ENCODE measurements at places on chromosomes 2 and 18.

DNA sequence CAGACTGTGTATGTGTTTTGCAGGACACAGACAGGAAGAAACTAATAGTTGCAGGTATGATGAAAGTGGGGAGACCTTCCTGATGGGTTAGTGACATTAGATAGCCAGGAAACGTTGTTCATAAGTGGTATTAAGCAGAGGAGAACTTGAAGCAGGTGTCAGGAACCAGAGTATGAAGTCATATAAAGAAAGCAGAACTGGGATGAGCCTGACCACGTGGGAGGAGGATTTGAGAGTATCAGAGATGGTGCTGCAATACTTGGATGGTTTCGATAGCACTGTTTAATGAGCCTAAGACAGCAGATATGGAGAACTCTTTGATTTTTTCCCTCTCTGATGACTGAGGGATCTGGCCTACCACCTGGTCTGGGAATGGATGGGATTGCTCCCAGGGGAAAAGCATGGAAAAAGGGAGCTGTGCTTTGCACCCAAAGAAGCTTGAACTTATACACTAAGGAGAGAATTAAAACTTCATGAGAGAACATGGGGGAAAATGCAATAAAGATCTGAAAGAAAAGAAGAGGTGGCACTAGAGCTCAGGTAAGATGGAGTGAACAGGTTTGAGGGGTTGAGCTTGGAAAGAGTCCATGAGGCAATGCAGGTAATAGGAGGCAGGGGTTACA, 226.0 kb upstream of the LRRTM1 start:
- DNase-seq = no peak

DNA sequence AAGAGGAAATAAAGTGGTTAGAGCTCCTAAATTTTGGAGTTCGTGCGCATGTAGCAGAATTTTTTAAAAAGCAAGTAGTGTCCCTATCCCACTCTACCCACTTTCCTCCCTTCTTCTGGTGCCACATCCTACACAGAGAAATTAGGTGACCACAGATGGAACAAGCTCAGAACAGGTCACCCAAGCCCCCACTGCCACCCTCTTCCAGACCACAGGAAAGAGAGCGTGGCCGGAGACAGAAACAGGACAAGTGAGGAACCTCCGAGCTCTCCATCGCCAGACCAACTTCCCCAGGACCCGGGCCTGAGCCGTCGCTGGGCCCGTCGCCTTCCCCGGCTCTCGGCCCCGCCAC, 433 bp downstream of the NPC1 start:
- DNase-seq = no peak

DNA sequence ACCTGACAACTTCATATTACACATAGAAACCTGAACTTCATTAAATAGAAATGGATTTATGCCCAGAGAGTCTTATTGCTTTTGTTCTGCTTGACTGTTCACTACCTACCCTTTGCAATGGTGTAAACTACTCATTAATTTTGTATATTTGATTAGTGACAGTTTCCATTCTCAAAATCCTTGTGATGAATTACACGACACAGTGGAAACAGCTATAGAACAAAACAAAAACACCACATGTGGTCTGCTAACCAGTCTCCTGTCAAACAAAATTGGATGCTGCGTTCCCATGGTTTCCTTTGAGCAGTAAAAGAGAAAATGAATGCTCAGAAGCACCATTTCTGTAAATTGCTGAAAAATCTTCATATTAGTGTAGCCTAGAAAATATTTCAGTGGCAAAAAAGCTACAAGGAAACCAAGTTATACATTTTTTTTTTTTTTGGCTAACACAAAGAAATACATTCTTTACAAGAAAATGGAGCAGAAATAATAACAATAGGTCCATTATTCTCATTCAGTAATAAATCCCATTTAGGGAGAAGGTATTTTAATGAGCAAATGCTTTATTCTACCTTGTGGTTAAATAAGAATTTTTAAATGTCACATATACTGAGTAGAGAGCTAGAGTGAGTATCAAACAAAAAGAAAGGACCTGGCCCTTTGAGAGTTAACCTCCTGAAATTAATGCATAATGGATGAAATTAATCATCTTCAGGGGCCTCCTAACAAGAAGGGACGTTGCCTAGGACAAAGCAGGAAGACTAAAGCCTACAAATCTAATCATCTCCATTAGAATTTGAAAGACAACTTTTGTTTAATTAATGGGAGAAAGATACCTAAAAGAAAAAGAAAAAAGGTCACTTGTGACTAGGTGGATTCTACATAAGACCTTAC, 355.1 kb upstream of the ZC3H15 start:
- no peak for DNase-seq

GRCh38 chr2:116819355-116819754, 995.1 kb upstream of the DDX18 start:
- no peak for DNase-seq

DNA sequence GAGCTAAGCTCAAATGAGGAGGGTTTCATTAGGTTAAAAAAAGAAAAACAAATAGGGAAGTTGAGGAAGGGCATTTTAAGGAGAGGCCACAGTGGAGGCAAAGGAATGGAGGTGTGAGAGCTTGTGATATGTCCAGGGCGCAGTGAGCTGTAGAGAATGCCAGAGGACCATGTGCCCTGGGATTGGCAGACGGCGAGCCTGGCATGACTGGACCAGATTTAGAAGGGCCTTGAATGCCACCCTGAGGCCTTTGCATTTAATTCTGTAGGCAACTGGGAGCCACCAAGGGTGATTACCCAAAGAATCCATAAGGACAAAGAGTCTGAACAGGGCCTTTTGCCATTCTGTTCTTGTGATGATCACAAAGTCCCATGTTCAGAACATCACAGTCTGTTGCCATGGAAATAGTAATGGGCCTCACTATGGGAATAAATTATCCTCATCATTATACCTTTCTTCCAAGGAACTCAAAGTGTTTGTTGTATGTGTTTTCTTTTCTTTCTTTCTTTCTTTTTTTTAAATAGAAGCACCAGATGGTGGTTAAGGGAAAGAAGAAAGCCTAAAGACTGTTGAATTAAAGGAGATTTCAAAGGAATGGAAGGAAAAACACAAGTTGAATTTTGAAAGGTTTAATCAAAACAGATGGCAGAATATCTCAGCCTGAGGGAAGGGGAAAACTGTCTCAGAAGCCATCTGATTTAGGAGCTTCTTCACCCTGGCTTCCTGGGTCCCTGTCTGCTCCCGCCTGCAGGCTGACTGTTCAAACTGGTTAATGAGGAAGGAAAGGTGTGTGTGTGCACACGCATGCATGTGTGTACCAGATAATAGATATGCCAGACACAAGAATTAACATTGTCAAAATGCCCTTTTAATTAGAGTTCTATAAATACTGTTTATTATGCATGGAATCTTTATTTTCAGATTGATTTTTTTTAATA, 31.6 kb upstream of the NCOA1 start:
- no peak for DNase-seq

DNA sequence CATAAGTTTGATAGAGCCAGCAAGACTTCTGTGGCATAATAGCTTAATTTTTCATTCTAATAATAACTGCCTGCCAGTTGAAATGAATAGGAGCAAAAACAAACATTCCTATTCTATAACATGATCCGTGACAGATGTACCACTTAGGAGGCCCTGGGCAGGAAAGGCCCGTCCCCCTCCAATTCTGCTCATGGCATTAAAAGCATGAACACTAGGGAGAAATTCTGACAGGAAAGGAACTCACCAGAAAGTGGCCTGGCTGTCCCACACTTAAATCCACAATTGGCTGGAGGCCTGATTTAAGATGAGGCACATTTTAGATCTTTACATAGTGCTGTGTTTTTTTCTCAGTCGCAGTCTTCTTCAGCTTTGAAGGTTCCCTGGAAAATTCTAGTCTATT, 261.9 kb upstream of the ETAA1 start:
- DNase-seq = no peak

DNA sequence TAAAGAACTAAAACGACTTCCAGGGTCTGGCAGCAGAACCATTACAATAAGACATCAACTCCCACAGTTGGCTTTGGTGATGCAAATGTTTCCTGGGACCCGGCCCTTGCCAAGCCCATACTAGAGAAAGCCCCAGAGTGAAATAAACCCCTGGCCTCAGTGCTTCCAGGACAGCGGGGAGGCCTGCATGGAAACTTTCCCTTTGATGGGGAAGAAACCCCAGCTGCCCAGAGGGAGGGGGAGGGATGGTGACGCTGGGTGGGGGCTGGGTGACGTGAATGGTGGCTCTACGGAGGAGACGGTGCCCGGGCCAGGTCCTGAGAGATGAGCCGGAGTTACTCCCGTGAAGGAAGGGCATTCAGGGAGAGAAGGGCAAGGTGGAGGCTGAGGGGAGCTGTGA, 27.5 kb downstream of the INHBB start:
- no peak for DNase-seq

- DNase-seq = no peak
These were observed 134.9 kb upstream of the REV1 start for GRCh38 chr2:99624677-99625076.

GRCh38 chr2:104092886-104093285, 761.0 kb upstream of the POU3F3 start:
- DNase-seq = no peak

GRCh38 chr2:11716689-11717321, 29.6 kb upstream of the LPIN1 start:
- no peak for DNase-seq

DNA sequence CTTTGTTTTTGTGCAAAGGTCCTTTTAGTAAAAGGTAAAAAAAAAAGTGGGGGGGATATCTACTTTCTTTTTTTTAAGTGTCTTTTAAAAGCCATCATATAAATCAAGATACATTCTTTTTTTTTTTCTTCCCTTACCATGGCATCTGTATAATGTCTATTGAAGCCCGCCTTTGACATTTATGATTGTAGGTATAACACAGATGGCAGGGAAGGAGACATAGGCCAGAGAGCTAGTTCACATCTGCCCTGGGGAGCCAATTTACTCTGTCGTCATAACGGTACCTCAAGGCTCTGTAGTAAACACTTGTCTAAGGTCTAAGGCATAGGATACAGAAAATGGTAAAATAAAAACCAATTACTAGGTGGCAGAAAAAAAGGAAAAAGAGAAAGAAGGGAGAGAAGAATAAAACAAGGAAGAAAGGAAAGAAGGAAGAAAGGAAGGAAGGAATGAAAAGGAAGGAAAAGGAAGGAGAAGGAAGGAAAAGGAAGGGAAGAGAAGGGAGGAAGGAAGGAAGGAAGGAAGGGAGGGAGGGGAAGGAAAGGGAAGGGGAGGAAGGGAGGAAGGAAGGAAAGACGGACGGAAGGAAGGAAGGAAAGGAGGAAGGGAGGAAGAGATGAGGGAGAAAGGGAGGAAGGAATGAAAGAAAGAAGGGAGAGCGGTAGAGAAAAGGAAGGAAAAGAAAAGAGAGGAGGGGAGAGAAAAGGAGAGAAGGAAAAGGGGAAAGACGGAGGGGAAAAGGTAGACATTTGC, 343.5 kb downstream of the RBM43 start:
- no peak for DNase-seq

GRCh38 chr2:3292416-3292815, 85.2 kb downstream of the EIPR1 start:
- DNase-seq = no peak

DNA sequence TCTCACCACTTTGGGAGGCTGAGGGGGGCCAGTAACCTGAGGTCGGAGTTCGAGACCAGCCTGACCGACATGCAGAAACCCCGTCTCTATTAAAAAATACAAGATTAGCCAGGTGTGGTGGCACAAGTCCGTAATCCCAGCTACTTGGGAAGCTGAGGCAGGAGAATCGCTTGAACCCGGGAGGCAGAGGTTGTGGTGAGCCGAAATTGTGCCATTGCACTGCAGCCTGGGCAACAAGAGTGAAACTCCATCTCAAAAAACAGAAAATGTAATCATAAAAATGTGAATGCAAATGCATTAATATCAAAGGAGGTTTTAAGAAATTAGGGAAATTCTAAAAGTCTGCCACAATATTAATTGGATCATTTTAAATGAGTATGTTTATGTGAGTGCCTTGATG, 45.7 kb downstream of the ACTR2 start:
- DNase-seq = no peak
